Activated naive CD8-positive, alpha-beta T cell treated with anti-CD3 and anti-CD28 coated beads, Interleukin-2, amount 50 U/mL, for 24 hours (primary cell): ENCODE measurements at places on chromosomes 12 and 14.

DNA sequence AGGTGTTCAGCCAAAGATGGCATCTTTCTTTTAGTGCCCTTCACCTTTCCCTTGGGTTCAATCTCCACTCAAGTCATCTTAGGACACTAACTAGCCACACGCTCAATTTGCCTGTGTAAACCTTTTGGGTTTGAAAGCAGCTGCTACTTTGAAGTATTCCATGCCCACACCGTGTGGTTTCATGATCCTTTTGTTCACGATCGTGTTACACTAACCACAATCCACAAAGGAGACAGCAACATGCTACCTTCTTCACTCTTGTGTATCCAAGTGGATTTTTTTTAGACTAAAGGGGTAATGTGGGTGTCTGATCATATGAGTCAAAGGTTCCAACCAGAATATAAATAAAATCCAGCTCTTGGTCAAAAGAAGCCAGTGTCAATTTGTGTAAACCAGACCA is 122.7 kb upstream of the FAR2 start:
- DNase-seq, result no peak

GRCh38 chr12:79360936-79361335 is 329.8 kb downstream of the PAWR start:
- DNase-seq, result no peak

DNA sequence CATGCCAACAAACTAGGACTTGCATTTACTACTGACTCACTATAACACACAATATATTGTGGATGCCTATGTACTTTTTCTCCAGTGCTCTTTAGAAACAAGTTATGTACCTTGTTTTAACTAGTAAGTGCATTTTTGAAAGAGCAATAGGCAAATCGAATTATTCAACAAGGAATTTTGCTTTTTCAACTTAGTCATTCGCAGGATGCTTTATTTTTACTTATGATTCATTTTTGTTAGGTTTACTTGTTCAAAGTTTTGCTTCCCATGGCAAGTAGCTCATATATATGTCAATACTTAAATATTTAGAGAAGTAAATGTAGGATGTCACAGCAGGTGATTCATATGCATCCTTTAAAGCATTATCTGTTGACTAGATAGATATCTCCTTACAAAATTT is 149.8 kb downstream of the PELI2 start:
- no peak for DNase-seq

GRCh38 chr14:32349322-32349721 is 20.2 kb downstream of the AKAP6 start:
- DNase-seq, result no peak

DNA sequence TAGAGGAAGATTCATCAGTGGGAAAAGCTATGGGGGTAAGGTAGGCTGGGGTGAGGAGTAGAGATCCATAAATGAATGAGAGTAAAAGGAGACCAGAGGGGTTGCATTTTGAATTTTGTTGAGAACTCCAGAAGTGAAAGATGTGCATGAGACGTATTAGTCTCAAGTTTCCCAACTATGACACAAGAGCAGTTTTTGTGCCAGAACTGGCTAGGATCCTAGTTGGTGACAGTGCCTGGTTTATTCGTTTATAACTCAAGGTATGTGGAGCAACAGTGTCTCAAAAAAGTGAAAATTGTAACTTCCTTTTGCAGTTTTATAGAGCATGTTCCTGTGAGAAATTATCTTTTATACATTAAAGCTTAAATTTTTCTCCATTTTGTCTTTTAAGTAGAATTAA is 377.0 kb downstream of the NPAS3 start:
- DNase-seq, result no peak

GRCh38 chr14:78985668-78986381 is 815.7 kb downstream of the NRXN3 start:
- no peak for DNase-seq

GRCh38 chr14:31138301-31138700 is 69.3 kb downstream of the HECTD1 start:
- no peak for DNase-seq

DNA sequence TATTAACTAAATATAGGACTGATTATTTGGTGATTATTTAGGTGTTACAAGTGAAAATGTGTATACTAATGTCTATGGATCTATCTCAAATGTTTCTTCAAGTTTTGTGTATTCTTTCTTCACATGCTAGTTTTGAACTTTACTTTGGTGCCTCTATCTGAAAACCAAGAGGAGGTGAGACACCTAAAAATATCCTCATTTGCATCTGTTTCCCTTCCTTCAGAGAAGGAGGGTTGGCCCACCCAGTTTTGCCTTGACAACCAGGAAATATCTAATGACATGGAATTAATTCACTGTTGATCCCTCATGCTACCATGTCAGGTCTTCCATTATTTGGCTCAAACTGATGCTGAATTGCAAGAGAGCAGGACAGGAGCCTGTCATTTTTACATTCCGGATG is 500.4 kb downstream of the NELL2 start:
- DNase-seq, result no peak

- DNase-seq, result no peak
These were observed 33.1 kb downstream of the FERMT2 start for GRCh38 chr14:52917735-52918134.
